Hepatocyte (in vitro differentiated cells): ENCODE measurements at places on chromosomes 5 and 9. TPM values are rescaled to one million over a fixed set of nuclear protein-coding genes. Genes with fewer than 3 reads are reported as not detected.

DNA sequence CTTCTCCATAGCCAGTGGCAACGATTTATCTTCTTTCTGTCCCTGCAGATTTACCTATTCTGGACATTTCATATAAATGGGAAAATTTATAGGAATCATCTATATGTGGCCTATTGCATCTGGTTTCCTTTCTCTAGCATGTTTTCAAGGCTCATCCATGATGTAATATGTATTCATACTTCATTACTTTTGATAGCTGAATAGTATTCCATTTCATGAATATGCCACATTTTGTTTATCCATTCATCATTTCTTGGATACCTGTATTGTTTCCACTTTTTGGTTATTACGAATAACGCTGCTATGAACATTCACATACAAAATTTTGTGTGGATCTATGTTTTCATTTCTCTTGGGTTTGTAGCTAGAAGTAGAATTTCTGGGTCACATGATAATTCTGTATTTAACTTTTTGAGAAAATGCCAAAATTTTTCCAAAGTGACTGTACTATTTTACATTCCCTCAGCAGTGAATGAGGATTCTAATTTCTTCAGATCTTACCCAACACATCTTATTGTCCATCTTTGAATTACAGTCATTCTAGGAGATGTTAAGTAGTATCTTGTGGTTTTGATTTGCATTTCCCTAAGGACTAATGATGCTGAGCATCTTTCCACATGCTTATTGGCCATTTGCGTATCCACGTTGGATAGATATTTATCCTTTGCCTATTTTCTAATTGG lies 3.6 kb downstream of the IARS1 start:
- H3K27ac ChIP-seq: no peak overlapping the region
- H3K27me3 ChIP-seq: no peaks in the 10 kb centered on the region
- H3K4me1 ChIP-seq: peaks cover 18% of the 10 kb centered on the region
- no peak overlapping the region for H3K4me3 ChIP-seq
- H3K36me3 ChIP-seq: no peaks in the 10 kb centered on the region
- DNase-seq: no peak

NINJ1 gene
- total RNA-seq: 55.4 and 67.9 TPM in 2 replicates

IL9 gene
- not detected in 2 replicates for total RNA-seq

GRCh38 chr9:123040801-123041200 lies 7.3 kb downstream of the GPR21 start:
- no peak for DNase-seq
- H3K27ac ChIP-seq: no peak overlapping the region
- H3K4me3 ChIP-seq: no peak overlapping the region
- H3K4me1 ChIP-seq: no peaks in the 10 kb centered on the region
- H3K27me3 ChIP-seq: no peaks in the 10 kb centered on the region

PCDHA7 gene
- total RNA-seq: 1.7 and 3.3 TPM in 2 replicates

RORB gene
- total RNA-seq: 1.4 and 1.8 TPM in 2 replicates

DNA sequence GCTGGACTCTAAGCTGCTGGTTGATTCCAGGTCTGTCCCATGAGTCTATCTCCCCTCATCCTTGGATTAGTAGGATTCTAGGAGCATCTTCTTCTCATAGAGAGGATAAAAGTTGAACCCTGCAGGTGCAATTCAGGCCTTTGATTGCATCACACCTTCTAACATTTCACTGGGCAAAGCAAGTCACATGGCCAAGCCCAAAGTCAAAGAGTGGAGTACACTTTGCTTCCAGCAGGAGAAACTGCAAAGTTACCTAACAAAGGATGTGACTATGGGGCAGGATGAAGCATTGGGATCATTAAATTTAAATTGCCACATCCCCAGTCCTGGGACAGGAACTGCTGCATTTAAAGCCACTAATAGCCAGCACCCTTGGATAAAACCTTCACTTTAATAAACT lies 51.0 kb upstream of the EGFLAM start:
- peak; percentile 12 for DNase-seq
- H3K27ac ChIP-seq: no peak overlapping the region
- H3K4me1 ChIP-seq: no peaks in the 10 kb centered on the region
- H3K4me3 ChIP-seq: no peak overlapping the region

GRCh38 chr9:96425500-96426169 lies 7.5 kb upstream of the ZNF367 start:
- H3K4me3 ChIP-seq: no peak overlapping the region
- no peaks in the 10 kb centered on the region for H3K27me3 ChIP-seq
- no peak overlapping the region for H3K27ac ChIP-seq

PPP6C gene
- total RNA-seq: 35.2 and 36.2 TPM in 2 replicates

GRM6 gene
- total RNA-seq: not detected in 2 replicates

DNA sequence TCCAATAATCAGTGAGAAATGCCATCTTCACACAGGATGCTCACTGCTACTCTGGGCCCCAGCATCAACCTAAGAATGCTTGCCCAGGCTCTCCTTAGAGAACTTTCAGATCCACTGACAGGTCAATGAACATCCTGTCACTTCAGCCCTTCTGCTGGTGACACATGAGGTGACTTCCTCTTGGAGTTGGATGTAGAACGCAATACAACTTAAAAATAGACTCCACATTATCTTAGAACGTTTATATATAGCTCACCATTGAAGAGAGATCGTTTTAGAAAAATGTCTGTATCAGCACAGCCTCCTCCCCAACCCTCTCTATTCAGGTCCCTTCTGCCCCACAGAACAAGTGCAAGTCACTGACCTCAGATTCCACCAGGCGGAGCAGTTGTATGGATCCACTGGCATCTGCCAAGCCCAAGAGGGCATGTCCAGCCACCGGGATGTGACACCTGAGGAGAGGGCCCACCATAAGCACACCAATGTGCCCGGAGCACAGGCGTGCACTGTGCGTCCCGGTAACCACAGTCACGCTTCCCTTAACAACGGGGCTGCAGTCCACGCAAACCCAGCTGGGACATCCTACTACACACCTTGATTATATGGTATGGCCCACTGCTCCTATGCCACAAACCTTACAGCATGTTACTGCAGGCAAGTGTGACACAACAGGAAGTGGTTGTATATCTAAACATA lies 2.9 kb downstream of the DPH7 start:
- H3K4me3 ChIP-seq: no peak overlapping the region
- no peak overlapping the region for H3K27ac ChIP-seq

DNA sequence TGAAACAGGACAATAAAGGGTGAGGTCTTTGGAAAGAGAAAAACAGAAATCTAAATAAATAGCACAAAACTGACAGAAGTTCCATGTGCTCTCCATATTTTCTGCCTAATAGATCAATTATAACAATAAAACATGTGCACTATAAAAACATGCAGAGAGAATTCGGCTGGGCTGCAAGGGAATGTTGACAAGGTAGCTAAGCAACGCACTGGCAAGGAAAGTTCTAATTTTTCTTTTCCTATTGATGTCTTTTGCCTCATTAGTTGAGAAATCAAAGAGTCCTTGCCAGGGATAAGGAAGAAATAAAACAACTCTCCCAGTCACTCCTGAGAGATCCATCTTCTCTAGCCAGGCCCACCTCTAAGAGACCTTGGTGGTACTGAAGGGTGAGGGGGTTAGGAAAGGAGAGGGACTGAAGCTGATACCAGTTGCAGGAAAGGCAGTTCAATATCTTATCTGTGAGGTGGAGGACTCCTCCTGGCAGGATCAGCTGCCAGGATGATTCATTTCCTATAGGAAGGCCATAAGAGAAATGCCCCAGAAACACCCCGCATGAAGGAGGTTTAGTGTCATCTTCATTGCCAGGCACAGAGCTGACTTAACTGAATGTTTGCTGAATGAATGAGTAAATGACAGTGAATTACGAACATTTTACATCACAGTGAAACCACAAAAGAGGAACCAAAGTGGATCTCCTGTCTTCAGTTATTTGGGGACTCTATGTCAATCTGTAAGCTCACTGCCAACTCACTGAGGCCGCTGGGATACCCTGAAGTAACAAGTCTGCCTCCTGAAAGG lies 63.7 kb upstream of the IFNK start:
- peaks cover 19% of the 10 kb centered on the region for H3K4me1 ChIP-seq
- no peaks in the 10 kb centered on the region for H3K27me3 ChIP-seq
- no peaks in the 10 kb centered on the region for H3K36me3 ChIP-seq
- DNase-seq: no peak
- H3K4me3 ChIP-seq: no peak overlapping the region

- DNase-seq: peak; percentile 65
- peak overlapping the region; percentile 42 for H3K27ac ChIP-seq
- no peaks in the 10 kb centered on the region for H3K27me3 ChIP-seq
- no peaks in the 10 kb centered on the region for H3K36me3 ChIP-seq
- no peak overlapping the region for H3K4me3 ChIP-seq
- H3K4me1 ChIP-seq: peaks cover 10% of the 10 kb centered on the region
Measured at GRCh38 chr9:110599468-110599867, 19.9 kb upstream of the SVEP1 start.

DNA sequence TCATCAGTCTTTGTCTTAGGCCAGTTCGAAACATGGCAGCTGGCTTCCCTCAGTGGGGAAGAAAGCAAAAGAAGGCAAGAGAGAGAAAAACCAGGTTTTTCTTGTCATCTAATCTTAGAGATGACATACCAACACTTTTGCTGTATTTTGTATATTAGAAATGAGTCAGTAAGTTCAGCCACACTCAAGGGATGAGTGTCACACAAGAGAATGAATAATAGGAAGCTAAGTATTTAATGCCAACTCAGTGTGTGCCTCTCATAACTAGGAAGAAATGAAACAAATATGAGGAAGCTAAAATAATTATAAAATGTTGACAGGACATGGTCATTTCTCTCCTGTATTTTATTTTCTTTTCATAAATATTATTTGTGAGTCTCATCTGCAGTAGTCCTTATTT lies 65.3 kb downstream of the CDH12 start:
- H3K4me3 ChIP-seq: no peak overlapping the region
- no peaks in the 10 kb centered on the region for H3K27me3 ChIP-seq
- DNase-seq: no peak
- H3K4me1 ChIP-seq: no peaks in the 10 kb centered on the region
- H3K27ac ChIP-seq: no peak overlapping the region
- no peaks in the 10 kb centered on the region for H3K36me3 ChIP-seq

GRCh38 chr5:2427983-2428382 lies 323.5 kb downstream of the IRX2 start:
- H3K36me3 ChIP-seq: no peaks in the 10 kb centered on the region
- DNase-seq: no peak
- no peak overlapping the region for H3K4me3 ChIP-seq
- H3K4me1 ChIP-seq: no peaks in the 10 kb centered on the region

ITGA2 gene
- 10.2 and 10.8 TPM in 2 replicates for total RNA-seq
